Stimulated activated CD4-positive, alpha-beta T cell treated with anti-CD3 and anti-CD28 coated beads, TNF-alpha, amount 100 ng/mL, for 4 hours (primary cell): ENCODE measurements at places on chromosomes 4 and X.

GRCh38 chr4:23516716-23517115 lies 373.1 kb downstream of the PPARGC1A start:
- no peak for DNase-seq

DNA sequence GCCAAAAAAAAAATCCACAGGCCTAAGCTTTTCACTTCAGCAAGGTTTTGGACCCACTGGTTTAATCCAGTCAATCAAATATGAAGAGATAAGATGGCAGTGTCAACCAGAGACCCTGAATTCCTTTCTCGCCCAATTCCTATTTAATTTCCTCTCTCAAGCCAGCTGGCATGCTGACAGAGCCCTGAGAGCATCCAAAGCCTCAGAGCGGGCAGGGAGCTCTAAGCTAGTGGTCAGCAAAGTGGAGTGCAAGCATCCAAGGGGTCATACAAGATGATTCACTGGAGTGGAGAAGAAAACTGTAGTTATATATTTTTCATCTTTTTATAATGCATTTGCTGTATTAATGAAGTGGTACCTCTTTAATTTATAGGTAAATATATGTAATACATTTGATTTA lies 37.8 kb upstream of the PRPS2 start:
- no peak for DNase-seq

DNA sequence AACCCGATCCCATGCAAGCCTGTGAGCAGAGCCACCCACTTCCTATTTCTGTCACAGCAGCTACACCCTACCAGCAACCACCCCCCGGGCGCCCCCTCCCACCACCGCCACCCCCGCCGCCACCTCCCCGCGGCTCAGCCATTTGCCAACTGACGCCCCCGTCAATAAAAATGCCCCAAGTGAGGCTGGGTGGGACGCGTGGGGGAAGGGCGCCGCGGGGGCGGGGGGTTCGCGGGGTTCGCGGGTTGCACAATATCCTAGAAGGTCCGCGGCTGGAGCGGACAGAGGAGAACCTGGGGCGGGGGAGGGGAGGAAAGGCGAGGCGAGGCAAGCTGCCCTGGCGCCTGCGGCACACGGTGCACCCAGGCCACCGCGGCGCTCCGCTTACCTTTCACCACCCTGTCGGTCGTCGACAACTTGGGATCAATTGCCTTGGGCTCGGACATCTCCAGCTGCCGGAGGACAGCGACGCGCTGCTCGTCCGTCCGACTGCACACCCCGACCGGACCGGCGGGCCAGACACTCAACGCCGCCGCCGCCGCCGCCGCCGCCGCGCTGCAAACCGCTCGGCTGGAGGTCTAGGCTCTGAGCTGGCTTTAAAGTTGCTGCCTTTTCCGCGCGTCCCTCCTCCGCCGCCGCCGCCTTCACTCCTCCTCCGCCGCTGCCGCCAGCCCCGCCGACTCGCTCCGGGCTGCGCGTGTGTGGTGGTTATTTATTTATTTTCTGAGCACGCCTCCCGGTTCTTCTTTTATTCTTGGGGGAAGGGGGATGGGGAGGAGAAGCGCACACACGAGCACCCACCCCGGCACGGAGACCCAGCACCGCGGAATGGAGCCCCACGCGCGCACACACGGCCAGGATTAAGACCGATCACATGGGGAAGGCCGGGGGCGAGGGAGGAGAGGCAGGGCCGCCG lies 717 bp downstream of the PPP3CA start:
- DNase-seq, result peak; percentile 35

- DNase-seq, result no peak
Measured at GRCh38 chr4:180798036-180798577, 1445.1 kb upstream of the TENM3 start.
